GM06990 (cell line): ENCODE measurements at places on chromosomes 4 and X.

DNA sequence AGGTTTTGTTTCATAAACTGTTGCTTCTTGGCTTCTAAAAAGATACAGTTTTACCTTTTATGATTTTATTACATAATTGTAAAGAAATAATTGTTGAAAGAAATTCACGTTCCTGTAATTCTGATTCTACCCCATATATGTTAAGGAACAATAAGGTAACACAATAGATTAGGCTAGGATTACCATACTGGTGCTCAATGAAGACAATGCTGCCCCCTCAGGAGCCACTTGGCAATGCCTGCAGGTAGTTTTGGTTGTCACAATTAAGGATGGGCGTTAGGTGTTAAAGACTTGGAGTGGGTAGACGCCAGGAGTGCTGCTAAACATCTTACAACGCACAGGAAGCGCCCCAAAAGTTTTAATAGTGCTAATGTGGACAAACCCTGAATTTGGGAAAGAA lies 133.2 kb downstream of the NLGN4X start:
- DNase-seq = no peak

GRCh38 chr4:147463065-147463464 lies 17.8 kb upstream of the EDNRA start:
- DNase-seq = no peak

DNA sequence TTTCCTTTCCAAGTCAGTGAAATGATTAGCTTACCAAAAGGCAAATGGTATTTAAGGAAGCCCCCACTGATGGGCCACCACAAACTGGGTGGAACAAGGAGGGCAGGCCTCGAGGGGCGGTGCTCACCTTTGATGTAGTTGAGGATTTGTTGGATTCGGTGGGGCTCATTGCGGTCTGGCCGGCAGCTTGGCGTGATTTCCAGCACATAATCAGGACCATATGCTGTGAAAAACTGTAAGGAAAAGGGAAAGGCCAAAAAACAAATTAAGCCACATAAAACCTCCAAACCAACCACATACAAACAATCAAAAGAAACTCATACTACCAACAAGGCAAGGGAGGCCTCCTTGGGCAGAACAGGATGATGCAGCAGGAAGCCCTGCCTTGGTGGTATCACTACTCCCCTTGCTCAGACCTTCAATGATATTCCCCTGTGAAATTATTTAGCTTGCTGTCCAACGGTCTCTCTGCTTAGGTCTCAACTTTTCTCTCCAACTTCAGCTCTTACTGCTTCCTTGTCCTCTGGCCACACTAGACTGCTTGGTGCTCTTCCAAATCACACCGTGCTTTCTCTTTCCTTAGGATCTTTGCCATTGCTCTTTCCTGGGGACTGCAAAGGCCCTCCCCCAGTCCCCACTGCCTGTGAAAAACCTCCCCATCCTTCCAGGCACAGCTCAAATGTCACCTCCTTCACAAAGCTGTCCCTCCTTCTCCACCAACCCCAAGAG lies 46.1 kb upstream of the CITED1 start:
- no peak for DNase-seq

GRCh38 chrX:123256378-123256777 lies 72.3 kb downstream of the GRIA3 start:
- DNase-seq = no peak

DNA sequence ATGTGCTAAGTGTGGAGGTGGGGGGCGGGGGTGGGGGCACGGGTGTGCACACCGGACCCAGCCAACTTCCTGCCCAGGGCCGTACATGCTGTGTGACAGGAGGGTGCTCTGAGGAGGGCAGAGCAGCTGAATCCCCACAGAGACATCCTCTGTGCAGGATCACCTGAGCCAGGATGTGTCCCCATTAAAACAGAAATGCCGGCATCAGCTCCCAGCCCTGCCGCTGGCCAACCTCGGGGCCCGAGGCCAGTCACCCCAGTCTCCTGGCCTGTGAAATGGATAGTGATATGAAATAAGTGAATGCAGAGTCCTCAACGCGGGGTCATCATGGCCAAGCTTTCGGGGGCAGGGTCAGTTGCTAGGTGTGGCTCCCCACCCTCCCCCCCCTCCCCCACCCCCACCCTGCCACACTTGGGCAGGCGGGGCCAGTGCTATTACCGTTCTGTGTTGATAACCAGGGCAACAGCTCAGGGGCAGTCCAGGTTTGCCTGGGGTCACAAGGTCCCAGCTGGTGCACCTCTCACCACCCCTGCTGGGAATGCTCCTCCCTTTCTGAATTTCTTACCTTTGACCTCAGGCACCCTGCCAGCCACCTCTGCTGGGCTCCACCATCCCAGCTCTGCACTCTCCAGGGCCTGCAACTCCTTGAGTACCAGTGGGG lies 227.2 kb upstream of the PSAPL1 start:
- DNase-seq = no peak

GRCh38 chr4:120673696-120674095 lies 248.8 kb downstream of the PRDM5 start:
- DNase-seq = no peak

DNA sequence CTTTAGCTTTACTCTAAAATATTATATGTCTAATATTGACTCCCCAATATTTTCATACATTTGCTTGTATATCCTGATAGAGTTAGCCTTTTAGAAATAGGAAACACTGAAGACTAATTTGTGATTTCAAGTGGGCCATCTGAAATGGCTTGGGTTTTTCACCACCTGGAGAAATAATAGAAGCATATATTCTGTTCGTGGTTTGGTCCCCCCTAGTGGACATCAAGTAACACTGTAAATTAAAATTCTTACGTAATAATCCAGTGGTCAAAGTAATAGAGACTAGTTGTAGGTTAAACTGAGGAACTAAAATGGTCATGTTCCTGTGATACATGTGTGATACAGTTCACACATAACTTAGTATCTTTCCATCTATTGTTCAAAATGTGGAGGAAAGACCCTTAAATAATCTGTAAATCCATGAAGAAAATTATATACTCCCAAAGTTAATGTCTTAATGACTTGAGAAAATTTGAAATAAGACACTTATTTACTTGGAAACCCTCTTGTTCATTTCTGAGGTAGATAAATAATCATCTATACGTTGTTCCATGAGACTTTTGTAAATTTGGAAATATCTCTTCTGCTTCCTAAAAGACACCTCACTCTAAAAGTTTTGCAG lies 79.8 kb upstream of the SMARCAD1 start:
- no peak for DNase-seq

- no peak for DNase-seq
Measured at GRCh38 chr4:169283114-169283509, 12.4 kb upstream of the SH3RF1 start.

- no peak for DNase-seq
Measured at GRCh38 chr4:48093991-48094416, 40.0 kb downstream of the TXK start.

DNA sequence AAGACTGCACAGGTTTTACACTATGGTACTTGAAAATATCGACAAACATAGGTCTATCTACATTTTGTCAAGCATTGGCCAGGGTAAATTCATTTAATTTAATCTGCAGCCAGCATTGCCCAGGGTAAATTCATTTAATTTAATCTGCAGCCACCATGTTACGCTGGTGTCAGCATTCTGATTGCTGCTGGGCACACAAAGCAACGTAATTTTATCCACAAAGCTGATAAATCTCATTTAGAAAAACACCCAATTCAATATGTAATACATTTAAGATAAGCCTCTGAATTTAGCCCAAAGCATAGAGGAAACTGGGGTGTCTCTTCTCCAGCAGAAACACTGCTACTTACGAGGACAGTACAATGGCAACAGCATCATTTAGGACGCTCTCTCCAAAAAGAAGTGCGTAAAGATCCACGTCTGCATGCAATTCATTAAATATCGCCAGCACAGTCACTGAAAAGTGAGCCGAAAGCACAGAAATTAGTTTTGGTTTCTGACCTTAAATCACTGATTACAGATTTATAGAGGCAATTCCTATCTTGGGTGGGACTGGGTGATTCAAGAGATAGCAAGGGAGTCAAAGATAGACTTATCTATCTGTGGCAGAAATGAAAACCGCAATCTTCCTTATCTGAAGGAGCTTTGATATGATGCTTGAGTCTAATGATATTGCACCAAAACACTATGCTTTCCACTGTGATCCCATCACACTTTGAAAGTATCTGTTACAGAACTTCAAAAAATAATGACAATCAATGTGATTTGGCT lies 88.8 kb downstream of the CHST7 start:
- DNase-seq = no peak

GRCh38 chr4:108602163-108602562 lies 18.2 kb upstream of the RPL34 start:
- DNase-seq = no peak

GRCh38 chr4:143641361-143641760 lies 59.1 kb downstream of the FREM3 start:
- no peak for DNase-seq

DNA sequence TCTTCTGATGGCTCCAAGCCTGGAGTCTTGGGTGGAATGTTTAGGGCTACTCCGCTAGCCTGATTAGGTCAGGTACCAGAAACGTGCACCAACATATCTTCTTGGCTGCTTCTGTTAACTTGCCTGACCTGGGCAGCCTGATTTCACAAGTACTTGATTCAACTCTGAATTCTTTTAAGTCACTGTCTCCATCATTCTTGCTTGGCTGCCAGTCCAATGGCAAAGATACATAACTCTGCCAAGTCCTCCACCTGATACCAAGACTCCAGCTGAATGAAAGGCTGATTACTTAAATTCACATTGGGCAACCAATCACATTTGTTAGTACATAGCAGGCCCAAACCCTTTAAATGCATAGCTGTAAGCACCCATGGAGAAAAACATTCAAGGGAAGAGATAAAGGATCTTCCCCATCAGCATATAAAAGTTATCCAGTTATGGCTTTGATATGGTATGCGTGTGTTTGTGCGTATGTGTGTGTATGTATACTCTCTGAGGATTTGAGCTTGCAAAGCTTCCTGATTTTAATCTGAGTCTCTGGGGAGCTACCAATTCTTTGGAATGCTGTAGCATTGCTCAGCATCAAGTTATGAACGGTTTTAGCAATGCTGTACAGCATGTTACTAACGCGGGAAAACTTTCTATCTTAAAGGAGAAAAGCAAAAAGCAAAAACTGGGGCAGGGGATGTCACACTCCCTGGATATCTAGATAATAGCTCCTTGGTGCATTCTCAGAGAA lies 917.2 kb downstream of the DMD start:
- no peak for DNase-seq

GRCh38 chr4:114997576-114998247 lies 115.7 kb downstream of the NDST4 start:
- DNase-seq = no peak

DNA sequence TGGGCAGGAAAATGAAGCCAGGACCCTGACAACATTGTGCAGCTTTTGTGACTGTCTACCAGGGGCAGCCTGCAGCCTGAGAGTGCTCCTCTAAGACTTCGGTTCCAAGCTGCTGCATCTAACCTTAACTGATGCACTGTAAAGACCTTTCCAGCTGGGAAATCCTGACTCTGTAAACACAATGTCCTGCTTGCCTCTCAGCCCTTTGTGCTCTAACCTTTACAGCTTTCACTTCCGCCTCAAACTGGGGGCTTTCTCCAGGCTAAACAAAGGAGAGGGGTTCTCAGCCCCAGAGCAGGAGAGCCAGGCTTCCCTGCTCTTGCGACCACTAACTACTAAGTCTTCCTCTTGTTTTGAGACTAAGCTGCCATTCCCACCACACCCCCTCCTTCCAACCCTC lies 19.3 kb upstream of the RASL11B start:
- DNase-seq = no peak

GRCh38 chrX:45769761-45770582 lies 569.3 kb upstream of the DIPK2B start:
- peak; percentile 53 for DNase-seq

DNA sequence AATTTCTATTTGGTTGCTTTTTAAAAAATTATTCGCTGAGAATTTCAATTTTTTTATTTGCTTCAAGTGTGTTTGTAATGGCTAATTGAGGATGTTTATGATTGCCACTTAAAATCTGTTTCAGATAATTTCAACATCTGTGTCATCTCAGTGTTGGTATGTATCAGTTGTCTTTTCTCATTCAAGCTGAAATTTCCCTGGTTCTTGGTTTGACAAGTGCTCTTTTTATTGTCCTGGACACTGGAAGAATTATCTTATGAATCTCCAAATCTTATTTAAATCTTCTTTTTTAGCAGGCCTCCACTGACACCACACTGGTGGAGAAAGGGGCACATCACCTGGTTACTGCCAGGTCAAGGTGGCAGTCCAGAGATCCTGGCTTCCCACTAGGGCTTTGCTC lies 21.5 kb downstream of the CHST7 start:
- DNase-seq = no peak

DNA sequence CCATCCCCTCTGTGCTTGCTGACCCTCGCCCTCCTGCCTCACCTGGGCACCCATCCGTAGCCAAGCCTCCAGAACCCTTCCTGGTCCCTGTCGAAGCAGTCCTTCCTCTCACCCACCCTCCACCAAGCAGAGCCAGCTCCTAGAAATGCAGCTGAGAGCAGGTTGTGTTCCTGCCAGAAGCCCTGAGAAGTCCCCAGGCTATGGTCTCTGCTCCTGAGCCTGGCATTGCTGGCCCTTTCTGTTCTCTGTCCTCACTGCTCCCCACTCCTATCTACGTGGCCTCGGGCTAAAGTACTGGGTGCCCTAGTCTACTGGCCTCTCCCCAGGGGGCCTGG lies 2.1 kb upstream of the CPZ start:
- no peak for DNase-seq

DNA sequence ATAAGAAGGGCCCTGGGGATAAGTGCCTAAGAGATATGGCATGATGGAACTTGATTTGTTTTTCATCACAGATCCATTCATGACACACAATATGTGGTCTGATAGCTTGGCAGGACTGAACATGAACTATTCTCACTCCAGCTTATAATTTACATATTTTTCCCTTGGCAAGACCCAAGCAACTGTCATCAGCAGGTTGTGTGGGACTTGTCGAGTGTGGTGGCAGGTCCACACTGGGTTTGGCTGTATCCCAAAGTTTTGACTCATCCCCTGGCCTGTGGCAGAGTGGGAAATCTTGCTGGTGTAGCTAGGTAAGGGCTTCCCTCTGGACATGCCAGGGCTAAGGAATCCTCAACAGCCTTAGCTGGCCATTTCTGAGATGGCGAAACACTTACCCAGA lies 81.0 kb upstream of the STIM2 start:
- no peak for DNase-seq

DNA sequence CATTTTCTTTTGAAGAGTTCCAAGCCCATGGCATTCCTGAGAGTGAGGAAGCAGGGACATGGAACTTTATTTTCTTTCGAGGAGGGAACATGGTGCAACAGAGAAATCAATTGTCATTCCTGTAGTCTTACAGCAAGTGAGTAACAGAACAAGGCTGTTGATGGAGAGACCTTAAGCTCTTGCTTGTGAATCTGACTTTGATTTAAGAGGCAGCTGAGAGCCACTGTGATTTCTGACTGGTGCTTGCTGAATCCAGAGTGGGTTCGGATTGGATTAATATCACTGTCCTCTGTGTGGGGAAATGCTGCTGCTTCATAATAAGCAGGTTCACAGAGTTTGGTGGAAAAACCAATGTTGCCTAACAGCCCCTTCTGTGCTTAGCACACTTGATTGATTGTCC lies 4.7 kb upstream of the ATP1B4 start:
- DNase-seq = no peak
